ENCODE measurements at places on chromosomes 2 and 18.

DNA sequence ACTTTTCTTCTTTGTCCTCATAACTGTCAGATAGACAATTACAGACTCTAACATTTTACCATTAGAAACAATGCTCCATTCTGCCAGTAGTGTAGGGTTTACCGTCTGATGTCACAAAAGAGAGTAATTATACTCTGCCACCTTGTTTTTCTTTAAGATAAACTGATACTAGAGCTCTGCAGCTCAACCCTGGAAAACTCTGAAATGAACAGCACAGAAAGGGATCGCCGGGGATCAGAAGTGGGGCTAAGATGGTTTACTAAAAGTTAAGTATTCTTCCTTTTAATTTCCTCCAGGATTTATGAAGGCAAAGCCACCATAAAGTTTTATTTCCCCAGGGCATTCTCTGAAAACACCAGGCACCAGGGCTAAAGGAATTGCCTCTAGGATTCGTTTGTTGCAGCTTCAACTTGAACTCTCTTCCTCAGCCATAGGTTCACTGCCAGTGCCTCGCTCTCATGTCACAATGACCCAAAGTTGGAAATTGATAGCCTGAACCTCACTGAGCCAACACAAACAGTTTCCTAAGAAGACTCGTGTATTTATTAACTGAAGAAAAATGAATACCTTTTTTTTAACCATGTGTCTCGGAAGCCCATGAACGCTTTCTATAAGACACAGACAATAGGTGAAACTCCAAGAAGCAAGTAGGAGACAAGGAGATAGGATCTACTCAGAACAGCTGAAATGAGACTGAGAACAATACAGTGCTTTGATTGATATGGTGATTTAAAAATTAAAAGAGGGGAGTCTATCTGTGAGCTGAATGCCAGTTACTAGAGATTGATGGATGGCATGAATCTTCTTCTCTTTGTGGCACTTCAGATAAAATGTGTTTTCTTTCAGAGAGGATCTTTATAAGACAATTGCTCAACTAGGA, 121.5 kb upstream of the SPATS2L start:
- DNase-seq = no peak

DNA sequence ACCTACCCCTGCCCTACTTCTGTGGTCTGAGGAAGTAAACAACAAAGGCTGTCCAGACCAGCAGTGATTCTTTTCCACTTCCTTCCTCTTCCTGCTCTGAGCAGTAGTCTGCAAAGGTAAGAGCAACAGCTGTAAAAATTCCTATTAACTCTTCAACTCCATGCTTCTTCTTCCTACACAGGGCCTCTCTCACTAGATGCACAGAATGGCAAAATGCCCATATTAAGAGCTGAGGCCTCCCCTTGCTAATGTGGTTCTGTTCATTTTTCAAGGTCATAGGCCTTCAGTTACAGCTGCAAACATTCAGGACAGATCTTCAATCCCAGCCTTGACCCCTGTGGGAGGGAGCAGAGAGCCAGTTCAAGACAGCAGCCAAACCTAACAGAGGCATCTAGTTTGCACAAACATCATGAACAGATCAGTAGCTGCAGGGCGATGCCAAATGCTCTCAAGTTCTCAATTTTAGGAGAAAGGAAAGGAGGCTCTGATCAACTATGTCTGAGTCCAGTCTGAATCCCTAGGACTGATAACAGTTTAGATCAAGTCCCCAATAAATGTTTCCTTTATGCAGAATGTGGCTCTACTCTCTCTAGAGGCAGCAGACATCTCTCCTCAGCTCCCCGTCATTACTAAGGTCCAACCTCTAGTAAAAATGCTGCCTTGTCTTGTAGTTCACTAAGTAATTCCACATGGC, 20.9 kb downstream of the SLC40A1 start:
- no peak for DNase-seq

GRCh38 chr2:145985517-145985916, 1465.6 kb upstream of the ZEB2 start:
- DNase-seq = no peak

DNA sequence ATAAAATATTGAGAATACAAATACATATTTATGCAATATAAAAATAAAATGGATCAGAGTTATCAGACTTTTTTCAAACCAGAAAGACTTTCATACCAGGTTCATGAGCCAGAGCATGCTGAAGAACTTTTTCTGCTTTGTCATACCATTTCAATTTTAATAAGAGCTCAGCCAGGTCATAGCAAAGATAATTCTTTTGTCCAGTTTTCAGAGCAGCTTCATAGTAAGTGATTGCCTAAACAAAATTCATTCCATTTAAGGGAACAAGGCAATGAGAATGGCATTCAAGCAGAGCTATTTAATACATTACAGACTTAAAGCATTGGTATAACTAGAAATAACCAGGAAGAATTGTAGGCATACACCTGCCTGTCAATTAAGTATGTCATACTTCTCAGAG, 42.3 kb downstream of the TTC21B start:
- no peak for DNase-seq

DNA sequence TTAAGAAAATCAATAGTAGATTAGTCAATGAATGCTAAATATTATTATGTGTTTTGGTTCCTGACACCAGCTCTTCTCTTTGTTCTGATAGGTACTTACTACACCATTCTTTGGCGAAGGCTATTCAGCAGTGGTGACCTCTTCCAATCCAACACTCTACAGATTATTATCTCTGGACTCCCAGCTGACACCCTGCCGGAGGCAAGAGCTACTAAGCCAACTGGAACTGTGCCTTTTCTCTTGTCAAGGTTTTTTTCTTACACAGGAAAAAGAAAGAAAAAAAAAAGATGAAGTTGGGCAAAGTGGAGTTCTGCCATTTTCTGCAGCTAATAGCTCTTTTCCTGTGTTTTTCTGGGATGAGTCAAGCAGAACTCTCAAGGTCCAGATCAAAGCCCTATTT, 11.7 kb downstream of the CDH7 start:
- DNase-seq = no peak

DNA sequence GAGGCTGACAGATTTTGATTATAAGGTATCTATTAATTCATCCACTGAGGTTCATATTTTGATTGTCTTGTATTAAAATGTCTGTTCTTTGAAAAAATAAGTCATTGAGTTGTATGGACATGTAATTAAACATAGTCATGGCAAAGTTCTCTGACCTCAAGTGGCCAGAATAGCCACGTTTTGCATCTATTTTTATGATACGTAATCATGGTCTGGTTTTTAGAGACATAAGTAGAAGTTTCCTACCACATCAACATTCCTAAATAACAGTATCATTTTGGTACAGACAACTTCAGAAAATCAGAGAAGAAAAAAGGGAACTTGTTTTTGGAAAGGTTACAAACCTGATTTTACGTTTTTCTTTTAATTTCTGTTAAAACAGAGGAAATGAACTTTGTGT, 47.6 kb downstream of the COL5A2 start:
- DNase-seq = no peak

- DNase-seq = no peak
Observed at GRCh38 chr2:42965196-42965595, 172.8 kb upstream of the HAAO start.

DNA sequence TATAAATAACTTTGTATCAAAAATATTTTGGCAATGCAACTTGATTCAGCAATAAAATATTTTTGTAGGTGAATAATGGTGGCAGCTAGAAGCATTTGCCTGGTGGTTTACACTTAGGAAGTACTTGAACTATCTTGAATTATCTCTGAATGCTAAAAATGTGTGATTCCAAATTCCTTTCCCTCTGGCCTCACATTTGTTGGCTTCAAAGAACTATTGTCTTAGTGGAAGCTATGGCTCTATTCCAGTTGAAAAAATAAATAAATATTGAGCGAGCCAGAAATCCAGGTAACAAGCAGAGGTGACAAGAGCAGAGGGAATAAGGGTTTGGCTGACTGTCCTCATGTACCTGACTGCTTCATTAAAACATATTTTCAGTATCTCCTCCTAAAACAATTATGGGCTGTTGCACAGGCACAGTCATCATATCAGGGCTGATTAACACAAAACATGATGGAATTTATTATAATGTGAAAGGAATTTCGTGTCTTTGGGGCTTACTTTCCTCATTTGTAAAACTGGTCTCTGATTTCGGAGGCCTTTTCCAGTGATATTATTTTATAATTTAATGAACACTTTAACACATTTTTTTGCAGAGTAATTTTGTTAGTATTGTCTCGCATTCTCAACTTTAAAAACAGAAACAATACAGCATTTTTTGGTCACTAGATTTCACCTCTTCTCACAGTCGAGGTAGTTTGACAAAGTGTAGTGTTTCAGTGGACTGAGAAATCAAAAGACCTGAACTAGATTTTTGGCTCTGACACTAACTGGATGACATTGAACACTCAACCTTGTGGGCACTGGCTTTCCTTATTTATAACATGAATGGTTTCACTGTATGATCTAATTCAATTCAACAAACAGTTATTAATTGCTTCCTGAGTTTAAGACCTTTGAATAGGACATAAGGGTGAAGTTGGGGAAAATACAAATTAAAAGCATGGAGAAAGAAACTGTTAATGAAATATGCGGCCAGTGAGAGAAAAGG, 7.8 kb upstream of the CAVIN2 start:
- no peak for DNase-seq

DNA sequence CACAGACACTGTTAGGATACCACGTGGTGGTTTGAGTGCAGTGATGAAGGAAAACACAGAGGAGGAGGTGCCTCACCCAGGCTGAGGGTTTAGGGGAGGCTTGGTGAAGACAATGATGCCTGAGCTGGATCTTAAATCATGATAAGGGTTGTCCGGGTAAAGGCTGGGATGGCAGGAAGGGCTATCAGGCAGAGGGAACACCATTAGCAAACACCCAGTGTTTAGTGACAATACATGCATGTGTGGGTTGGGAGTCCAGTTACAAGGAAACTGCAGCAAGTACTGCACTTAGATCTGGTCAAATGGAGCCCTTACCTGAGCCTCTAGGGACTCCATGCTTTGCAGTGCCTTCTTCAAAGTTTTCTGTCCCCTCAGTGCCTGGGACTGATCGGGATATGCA, 79.8 kb upstream of the MBOAT2 start:
- DNase-seq = no peak

GRCh38 chr2:196427986-196428634, 211.4 kb upstream of the CCDC150 start:
- DNase-seq = no peak

GRCh38 chr18:75497576-75498235, 70.2 kb upstream of the SMIM21 start:
- DNase-seq = no peak

DNA sequence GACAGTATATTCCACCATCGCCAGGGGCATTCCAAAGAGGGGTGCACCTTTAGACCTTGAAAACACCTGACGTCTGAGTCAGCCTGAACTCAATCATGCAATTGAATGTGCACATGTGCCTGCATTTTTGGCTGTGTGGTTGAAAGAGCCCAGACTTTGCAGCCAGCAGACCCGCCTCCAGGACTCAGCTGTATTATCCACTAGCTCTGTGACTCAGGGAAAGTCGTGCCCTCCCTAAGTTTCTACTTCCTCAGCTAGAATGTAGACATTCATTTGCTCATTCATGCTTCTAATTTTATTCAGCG, 94.2 kb downstream of the LRRC30 start:
- DNase-seq = peak; percentile 20

GRCh38 chr2:154698721-154699574, 453 bp downstream of the KCNJ3 start:
- DNase-seq = no peak

GRCh38 chr2:84201158-84201557, 257.9 kb downstream of the SUCLG1 start:
- no peak for DNase-seq
